Glutamatergic neuron (in vitro differentiated cells): ENCODE measurements at places on chromosomes 5 and 9. TPM values are rescaled to one million over a fixed set of nuclear protein-coding genes. Genes with fewer than 3 reads are reported as not detected.

DNA sequence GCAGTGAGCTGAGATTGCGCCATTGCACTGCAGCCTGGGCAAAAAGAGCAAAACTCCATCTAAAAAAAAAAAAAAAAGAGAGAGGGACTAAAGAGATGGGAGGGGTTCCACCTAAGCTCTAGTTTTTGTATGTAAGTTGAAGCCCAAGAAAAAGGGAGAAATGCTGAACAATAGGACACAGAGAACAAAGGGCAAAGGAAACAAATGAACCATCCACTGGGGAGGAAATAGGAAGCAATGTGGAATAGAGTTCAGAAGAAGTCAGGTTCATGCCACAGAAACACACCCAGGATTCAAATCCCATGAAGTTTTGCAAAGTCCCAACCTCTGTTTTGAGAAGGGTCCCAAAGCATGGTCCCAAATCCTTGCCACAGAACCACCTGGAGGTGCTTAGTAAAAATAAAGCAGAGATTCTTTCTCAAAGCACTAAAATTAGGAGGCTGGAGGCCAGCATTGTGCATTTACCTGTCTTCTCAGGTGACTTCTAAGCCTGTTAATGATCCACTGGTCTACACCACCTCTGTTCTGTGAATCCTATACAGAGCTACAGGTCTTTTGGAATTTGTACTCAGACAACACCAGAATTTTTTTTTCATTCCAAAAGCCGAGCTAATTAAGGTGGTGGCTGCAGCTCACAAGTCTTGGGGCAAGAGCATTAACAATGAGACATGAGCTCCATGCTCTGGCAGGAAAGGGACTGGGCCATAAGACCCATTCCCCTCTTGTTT, 177.6 kb downstream of the DOCK8 start:
- no peak for DNase-seq

DNA sequence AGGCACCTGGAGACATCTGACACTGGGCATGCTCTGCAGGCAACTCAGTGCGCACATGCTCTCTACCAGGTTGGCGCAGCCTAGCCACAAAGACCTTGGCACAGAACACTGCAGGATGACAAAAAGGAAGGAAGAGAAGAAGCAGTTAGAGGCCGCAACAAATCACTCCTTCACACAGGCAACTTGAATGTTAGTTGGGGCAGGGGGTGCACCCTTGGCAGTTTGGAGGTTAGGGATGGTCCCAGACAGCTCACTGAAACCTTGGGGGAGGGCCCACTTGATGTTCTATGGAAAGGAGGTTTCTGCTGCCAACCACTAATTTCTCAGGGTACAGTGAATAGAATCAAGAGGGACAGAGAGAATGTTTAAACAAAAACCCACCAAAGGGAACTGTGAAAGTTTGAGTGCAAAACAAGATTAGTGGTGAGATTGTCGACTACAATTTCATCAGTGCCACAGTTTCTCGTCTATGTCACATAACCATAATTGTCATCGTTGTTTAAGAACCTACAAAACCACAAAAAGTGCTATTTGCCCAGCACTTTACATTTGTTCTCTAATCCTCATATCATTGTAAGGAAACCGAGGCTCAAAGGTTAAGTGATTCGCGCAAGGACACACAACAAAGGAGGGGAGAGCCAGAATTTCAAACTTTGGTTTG, 48.7 kb downstream of the FBXW11 start:
- DNase-seq, result no peak

DNA sequence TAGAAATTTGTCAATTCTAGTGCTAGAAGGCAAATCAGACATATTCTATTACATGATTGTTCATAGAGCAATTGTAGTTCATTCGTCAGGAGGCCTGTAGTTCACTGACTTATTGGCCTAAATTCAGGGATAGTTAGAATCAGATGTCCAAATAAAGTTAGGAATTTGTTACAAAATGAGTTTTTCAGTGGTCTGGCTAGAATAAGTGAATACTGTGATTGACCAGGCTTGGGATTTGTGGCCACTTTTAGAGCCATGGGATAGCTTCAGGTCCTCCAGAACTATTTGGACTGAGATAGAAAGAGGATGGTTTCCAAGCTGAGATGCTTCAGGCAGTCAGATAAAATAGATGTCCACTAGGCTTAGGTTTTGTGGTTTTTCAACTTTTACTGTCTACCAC, 199.1 kb upstream of the MPDZ start:
- DNase-seq, result no peak

- no peak for DNase-seq
These were observed 103.9 kb downstream of the ST8SIA4 start for GRCh38 chr5:100799166-100799565.

- no peak for DNase-seq
These were observed 434 bp upstream of the FSD1L start for GRCh38 chr9:105447386-105447813.

GRCh38 chr5:97534166-97534565, 351.1 kb upstream of the RIOK2 start:
- no peak for DNase-seq

DNA sequence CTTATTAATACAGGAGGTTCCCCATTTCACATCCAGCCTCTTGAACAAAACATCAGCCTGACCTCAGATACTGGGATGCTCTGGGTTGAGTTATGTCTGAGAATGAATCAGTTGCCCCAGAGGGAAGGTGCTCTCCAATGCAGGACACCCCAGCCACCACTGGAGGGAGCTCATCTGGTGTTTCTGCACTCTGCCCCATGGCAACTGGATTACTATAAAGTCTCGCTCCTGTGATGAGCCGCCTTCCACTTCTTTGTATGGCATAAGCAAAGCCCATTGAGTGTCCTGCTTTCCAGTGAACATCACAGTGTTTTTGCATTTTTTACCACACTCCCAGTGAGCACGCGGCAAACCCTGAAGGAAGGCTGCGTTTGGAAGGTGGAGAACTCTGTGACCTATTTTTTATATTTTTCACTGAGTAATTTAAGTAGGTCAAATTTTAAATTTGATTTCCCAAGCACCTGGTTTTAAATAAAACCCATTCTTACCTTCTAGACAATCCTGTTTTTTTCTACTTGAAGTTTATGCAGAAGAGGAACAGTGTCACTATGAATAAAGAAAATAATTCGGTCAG, 176.9 kb upstream of the WWC1 start:
- DNase-seq, result peak; percentile 80

- no peak for DNase-seq
These were observed 90.7 kb downstream of the STK10 start for GRCh38 chr5:172097356-172097755.

- no peak for DNase-seq
These were observed 26.6 kb downstream of the PTPDC1 start for GRCh38 chr9:94110821-94111252.

DNA sequence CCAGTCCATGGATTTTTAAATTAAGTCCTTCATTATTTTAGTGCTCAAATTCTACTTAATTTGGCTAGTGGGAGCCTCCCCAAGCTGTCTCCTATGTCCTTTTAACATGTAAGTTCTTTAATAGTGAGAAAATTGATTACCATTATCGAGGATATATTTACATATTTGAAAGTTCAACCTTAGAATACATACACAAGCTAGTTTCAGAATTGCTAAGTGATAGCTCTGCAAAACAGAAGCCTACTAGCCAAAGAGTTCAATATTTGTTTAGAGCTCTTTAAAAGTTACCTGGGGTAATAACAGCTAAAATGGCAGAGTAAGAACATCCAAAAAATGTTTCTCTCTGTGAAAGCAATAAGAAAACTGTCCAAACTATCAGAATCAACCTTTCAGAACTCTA, 48.2 kb downstream of the LOX start:
- DNase-seq, result no peak

GRCh38 chr5:40221796-40222195, 457.9 kb upstream of the PTGER4 start:
- no peak for DNase-seq

GRCh38 chr5:76514713-76515112, 108.5 kb downstream of the F2RL2 start:
- no peak for DNase-seq

- DNase-seq, result no peak
These were observed 147.8 kb downstream of the CACNA1B start for GRCh38 chr9:138025417-138025816.

The FABP6 gene
- total RNA-seq, result 7.7 TPM
